Non-pigmented ciliary epithelial cell (primary cell): ENCODE measurements at places on chromosomes 6 and 20.

GRCh38 chr6:118705544-118706491 is 54.4 kb upstream of the CEP85L start:
- DNase-seq: no peak

GRCh38 chr6:106460481-106460880 is 100.0 kb downstream of the CRYBG1 start:
- no peak for DNase-seq

- no peak for DNase-seq
These were observed 2.5 kb upstream of the PAQR8 start for GRCh38 chr6:52359403-52359802.

- no peak for DNase-seq
These were observed 21.6 kb upstream of the ZBTB2 start for GRCh38 chr6:151412909-151413308.

GRCh38 chr20:19003366-19004336 is 190.1 kb downstream of the SCP2D1 start:
- no peak for DNase-seq

DNA sequence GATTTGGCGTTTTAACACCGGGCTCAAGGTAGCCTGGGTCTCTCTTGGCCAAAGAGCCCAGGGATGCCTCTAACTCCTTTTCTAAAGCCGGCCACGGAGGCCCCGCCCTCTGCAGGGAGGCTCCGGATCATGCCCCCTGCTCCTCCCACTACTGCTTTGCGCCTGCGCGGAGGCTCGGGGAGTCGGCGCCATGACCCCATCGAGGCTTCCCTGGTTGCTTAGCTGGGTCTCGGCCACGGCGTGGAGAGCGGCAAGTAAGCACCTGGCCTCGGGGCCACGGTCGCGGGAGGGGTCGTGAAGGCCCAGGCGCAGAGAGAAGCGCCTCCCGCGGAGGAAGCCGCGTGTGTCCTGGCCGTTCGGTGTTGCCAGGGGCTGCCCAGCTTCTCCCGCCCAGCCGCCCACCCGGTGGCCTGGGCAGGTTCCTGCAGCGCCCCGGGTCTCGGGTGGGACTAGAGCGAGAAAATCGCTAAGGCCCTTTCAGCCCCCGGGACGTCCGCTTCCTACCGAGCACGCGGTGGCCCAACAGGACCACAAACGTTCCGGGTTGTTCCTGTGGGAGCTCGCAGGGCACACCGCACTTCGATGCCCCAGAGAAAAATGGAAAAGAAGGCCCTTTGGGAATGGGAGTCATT is at the start of gene SDHAF4:
SDHAF4 (plus strand) TSS at position 180 of the 632 bp plus-strand sequence; CDS start at position 191, 11 bp downstream.
- peak; percentile 42 for DNase-seq
